Stimulated activated CD4-positive, alpha-beta T cell treated with anti-CD3 and anti-CD28 coated beads, Interleukin-1b, Interleukin-23, amount 100 ng/mL, for 4 hours (primary cell): ENCODE measurements at places on chromosomes 3 and 15.

DNA sequence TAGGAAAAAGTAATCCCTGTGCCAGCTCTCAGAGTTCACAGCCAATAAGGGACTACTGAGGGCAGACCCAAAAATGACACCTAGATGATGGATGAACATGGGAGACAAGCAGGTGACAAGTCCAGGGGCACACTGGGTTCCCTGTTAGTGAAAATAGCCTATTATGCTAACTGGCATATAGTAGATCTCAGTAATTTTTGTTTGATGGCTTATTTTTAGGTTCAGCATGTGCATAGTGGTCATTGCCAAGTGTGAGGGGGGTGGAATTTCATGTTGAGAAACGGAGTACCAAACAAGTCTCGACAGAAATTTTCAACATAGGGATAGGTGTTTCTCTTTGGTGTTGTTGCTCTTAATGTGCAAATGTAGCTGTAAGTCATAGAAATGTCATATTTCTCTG lies 6.4 kb upstream of the ITGB5 start:
- no peak for DNase-seq

- DNase-seq: no peak
Measured at GRCh38 chr3:139421460-139421859, 32.0 kb upstream of the COPB2 start.

- no peak for DNase-seq
Measured at GRCh38 chr15:86178845-86179244, 99.2 kb downstream of the AGBL1 start.

GRCh38 chr3:133283958-133284807 lies 115.7 kb upstream of the BFSP2 start:
- DNase-seq: no peak

GRCh38 chr3:175266478-175266877 lies 407.3 kb downstream of the NAALADL2 start:
- no peak for DNase-seq

DNA sequence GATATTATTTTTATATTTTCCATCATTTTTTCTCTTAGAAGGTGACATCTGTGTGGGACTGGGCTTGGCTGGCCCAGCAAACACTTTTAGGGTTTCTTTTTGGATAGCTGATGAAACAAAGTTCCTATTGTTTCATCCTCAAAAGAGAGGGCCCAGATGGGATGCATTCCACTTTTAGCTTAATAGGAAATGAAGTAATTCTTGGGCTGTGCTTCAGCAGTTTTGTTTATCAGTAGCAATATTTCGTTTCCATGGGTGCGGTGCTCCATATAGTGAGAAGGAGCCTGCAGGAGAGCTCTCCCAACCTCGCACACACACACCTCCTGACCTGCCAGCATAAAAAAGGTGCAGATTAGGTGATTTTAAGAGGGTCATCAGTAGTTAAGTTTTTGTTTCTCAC lies 147.5 kb downstream of the AKAP13 start:
- no peak for DNase-seq

DNA sequence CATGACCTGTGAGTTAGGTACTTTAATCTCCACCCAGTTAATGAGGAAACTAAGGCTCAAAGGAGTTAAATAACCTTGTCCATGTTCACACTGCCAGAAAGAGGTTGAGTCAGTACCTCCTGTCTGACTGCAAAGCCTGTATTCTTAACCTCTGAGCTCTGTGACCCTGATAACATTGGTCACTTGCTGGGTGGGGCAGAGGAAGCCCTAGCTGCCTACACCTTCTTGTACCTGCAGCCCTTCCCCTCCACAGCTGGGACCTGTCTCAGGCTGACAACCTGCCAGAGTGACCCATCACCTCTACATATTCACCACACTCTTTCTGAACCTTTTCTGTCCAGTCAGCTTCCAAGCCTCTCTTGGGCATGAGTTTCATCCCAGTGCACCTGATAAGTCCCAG lies 106.1 kb upstream of the HES1 start:
- no peak for DNase-seq

DNA sequence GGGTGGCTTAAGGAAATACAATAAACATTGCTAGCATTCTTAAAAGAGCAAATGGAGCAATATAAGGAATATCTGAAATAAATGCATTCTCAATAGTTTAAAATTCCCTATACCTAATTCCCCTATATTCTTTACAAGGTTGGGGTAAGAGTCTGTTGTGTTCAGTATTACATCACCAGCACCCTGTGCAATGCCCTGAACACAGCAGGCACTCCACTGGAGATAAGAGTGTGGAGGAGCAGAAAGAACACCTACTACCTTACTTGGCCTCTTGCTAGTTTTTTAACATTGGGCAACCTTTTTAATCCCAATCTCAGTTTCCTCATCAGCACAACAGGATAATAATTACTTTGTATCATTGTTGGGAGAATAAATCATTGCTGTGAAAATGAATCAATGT lies 140.2 kb upstream of the PLXND1 start:
- DNase-seq: no peak
